ENCODE measurements at places on chromosomes 12 and 14.

DNA sequence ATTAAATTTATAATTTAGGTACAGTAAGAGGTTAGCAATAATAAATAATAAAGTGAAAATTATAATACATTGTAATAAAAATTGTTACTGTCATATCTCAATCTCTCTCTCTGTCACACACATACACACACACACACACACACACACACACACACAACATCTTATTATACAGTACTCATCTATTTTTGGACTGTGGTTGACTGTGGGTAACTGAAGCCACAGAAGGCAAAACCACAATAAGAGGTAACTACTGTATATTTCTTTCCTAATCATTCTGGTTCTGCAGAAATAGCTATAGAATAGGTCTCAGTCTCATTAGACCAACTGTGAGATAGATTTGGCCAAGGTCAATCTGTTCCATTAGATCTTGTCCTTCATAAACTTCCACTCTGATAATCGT, 33.1 kb upstream of the PTPRO start:
- no peak for DNase-seq

GRCh38 chr14:95315579-95315978, 4.1 kb downstream of the CLMN start:
- no peak for DNase-seq

- no peak for DNase-seq
These were observed 121.8 kb upstream of the NTF3 start for GRCh38 chr12:5310151-5310550.

DNA sequence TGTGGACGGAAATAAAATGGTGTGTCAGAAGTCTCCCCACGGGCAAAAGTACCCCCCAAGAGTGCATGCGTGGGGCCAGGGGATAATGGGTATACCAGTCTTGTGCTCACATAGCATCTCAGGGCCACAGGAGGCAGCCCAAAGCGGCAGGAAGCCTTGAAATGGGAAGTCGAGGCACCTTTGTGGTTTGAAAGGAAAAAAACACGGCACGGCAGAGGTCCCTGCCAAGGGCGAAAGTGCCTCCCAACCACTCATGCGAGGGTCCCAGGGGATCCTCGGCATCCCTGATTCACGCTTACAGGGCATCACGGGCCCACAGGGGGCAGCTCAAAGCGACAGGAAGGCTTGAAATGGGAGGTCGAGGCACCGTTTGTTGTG, 583.2 kb downstream of the ALG10 start:
- DNase-seq = no peak

DNA sequence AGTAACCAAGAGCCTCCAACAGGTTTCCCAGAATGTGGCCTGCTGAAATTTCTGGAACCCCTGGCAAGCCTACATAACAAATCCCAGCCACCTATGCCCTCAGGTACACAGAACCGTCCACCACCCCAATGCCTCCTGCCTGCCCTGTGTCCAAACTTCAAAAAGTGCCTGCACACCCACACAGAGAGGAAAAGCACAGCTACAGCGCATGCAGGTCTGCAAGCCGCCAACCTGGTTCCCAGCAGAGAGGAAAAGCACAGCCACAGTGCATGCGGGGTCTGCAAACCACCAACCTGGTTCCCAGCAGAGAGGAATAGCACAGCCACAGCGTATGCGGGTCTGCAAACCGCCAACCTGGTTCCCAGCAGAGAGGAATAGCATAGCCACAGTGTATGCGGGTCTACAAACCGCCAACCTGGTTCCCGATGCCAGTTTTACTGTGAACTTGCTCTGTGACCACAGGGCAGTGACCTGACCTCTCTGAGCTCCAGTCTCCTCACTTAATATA, 113.5 kb downstream of the SCARB1 start:
- no peak for DNase-seq

GRCh38 chr14:61262082-61262481, 19.1 kb downstream of the TMEM30B start:
- no peak for DNase-seq

DNA sequence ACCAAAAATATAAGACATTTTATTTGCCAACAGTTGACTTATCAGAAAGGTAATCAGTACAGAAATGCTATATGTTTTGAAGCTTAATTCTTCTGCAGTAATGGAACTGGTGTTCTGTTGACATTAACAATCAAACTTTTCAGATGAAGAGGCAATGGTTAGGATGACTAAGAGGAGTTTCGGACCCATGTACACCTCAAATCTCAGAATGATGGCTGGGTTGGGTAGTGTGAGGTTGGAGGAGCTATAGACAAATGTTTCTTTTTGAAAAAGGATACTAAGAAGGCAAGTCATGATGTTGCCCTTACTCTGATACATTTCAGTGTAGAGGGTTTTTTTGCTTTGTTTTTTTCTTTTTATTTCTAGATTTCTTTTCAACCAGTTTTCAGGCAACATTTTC, 66.9 kb downstream of the KNTC1 start:
- DNase-seq = no peak

- DNase-seq = no peak
These were observed 69.7 kb downstream of the ARF6 start for GRCh38 chr14:49962621-49963020.

DNA sequence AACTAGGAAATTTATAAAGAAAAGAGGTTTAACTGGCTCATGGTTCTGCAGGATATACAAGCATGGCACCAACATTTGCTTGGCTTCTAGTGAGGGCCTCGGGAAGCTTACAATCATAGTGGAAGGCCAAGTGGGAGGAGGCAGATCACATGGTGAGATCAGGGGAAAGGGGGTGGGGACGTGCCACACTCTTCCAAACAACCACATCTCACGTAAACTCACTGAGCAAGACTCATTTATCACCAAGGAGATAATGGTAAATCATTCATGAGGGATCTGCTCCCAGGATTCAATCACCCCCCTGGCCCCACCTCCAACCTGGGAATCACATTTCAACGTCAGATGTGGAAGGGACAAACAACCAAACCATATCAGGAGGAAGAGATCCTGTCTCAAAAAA, 35.8 kb downstream of the NUMB start:
- DNase-seq = no peak

DNA sequence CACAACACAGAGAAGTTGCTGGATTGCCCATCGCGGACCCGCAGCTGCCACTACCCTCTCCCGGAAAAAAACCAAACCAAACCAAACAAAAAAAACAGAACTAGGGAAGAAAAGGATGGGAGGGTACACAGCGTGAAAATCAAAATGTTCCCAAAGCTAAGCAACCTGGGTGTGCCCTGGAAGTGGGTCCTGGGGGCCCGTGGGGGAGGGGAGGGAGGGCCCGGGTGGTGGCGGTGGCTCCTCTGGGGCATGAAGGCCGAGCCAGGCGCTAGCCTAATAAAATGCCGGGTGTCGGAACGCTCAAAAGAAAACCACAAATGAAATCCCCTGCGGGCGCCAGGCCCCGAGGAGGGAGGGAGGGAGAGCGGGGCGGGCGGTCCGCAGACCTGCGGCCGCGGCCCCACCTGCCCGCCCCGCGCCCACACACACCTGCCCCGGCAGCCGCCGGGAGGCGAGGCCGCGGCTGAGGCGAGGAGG, 787 bp downstream of the HECTD4 start:
- DNase-seq = no peak

GRCh38 chr14:33566082-33566481, 384.8 kb downstream of the EGLN3 start:
- DNase-seq = no peak

DNA sequence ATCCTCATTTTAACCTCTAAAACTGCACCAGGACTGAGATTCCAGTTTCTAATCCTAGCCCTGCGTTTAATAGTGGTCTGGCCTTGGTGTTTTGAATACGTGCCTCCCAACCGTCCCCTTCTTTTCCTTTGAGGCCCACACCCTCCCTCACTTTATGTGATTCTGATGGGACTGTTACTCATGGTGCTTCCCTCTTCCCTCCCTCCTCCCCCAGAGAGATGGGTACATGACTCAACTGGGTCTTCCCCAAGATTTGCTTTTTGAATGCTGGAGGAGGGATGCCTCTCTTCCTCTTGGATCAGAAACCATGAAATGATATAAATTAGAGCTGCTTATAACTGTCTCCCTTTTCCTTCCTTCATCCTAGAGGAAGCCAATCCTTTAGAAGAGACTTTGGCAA, 8.2 kb upstream of the PPP2R5E start:
- DNase-seq = no peak

GRCh38 chr12:70252832-70253231, 9.6 kb downstream of the CNOT2 start:
- no peak for DNase-seq

- DNase-seq = no peak
These were observed 26.0 kb upstream of the PRPF39 start for GRCh38 chr14:45057881-45058364.

DNA sequence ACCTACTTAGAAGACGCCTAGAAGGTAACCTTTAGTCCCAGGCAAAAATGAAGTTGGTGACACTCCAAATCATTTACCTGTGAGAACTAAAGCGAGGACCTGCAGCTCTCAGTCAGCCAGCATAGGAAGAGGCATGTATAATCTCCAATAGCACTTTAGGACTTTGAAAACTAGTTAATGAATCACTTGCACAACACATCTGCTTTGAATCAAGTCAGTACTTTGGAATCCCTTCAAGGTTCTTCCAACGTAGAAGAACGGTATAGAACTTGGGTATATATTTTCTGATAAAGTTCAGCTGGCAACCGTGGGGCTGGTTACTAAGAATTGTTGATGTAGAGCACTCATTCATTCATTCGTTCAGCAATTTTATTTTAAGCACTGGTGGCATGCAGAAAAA, 251.9 kb downstream of the TMEM132D start:
- DNase-seq = no peak

GRCh38 chr12:90974286-90974685, 19.3 kb upstream of the CCER1 start:
- no peak for DNase-seq
